SW 1271 (cell line): ENCODE measurements at places on chromosomes 2 and 18.

DNA sequence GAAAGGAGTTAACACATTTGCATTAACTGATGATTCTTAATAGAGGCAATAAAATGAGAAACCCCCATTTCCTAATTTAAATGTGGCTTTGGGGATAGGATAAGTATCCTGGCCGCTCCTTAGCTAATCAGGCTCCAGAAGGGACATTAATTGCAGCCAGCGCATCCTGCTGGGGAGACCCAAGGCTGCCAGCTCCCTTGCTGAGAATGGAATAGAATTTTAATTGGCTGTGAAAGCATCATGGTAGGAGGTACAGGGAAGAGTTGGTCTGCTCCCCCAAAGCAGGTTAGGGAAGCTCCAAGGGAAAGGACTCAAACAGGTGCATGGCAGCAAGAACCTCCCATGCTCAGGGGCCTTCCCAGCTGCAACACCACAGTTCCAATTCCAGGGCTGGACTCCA, 71.4 kb downstream of the MARCHF4 start:
- DNase-seq: no peak

GRCh38 chr2:238322001-238322411, 1.7 kb downstream of the TRAF3IP1 start:
- DNase-seq: no peak

DNA sequence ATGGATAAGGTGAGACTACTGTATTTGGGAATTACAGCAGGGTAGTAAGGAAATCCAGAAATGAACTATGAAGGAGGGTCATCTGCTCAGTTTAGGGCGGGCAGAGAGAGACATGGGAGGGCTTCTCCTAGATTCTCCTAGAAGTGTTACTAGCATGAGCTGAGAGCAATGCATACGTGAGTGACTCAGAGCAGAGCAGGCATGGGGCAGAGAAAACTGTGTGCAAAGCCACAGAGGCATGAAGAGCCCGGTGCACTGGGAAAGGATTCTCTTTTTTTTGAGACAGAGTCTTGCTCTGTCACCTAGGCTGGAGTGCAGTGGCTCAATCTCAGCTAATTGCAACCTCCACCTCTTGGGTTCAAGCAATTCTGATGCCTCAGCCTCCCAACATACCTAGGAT, 116.2 kb downstream of the SOCS6 start:
- no peak for DNase-seq

- DNase-seq: no peak
Observed at GRCh38 chr2:143629340-143629739, 500.1 kb downstream of the ARHGAP15 start.

DNA sequence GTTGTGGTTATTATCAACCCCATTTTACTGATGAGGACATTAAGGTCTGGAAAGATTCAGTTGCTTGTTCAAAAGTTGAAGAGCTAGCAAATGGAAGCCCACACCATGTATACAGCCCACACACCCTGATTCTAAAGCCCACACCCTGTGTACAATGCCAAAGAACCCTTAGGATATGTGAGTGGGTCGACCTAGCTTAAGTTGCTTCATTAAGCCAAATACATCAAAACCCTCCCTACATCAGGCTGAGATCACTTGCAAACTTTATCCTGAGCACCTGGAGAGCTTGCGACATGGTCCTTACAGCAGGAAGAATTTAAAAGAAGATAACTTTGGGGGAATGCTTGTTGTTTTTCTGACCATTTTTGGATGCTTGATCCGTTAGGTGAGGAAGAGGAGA, 435 bp upstream of the ARHGAP25 start:
- DNase-seq: no peak

GRCh38 chr18:58345875-58346274, 283.0 kb downstream of the ALPK2 start:
- no peak for DNase-seq

DNA sequence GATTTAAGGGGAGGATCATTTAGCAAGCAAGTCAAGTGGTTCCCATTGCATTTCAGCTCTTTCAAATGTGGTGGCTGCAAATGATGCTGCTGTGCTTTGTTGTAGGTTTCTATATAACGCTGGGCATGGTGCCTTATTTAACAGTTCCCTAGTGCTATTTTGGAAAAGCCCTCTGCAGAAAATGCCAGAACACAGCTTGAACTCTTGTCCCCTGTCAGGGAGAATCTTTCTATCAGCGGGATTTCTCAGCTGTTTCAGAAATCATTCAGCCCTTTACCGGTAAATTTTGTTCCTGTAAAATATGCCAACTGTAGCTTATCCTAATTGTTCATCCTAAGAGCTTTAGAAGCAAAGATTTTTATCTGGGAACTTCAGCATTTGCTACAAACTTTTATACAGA, 77.8 kb upstream of the DTNA start:
- no peak for DNase-seq

GRCh38 chr2:208294482-208295024, 28.5 kb downstream of the PIKFYVE start:
- no peak for DNase-seq

DNA sequence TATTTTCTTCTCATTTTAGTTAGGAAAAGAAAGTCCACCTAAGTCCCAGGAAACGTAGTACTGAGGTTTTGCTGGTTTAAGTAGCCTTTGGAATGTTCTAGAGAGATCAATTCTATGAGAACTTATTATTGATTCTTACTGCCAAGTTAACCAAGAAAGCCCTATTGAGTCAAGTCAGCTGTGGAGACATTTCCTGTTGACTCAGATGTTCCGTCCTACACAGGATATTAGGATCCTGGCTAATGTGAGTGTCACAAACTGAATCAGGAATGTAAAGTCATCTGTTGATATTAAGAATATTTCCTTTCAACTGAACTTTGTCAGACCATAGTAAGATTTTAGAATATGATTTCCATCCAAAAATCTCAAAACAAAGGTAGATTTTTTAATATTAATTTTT, 654.3 kb downstream of the LRRTM4 start:
- DNase-seq: peak; percentile 47

DNA sequence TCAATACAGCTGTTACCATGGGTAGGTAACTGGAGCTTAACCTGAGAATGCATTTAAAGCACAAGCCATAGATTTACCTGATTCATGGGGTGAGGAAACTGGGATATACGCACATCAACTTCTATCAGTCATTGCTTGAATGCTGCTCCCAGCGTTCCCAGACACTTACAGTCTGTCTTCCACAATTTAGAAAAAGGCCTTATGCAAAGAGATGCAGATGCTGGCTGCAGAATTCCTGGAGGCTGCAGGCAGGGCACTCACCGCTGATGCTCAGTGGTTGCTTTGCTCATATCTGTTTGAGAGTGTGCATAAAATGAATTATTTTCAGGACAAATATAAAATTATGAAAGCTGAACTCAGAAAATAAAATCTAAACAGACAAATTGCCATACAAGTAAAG, 950.7 kb upstream of the PIK3C3 start:
- no peak for DNase-seq

DNA sequence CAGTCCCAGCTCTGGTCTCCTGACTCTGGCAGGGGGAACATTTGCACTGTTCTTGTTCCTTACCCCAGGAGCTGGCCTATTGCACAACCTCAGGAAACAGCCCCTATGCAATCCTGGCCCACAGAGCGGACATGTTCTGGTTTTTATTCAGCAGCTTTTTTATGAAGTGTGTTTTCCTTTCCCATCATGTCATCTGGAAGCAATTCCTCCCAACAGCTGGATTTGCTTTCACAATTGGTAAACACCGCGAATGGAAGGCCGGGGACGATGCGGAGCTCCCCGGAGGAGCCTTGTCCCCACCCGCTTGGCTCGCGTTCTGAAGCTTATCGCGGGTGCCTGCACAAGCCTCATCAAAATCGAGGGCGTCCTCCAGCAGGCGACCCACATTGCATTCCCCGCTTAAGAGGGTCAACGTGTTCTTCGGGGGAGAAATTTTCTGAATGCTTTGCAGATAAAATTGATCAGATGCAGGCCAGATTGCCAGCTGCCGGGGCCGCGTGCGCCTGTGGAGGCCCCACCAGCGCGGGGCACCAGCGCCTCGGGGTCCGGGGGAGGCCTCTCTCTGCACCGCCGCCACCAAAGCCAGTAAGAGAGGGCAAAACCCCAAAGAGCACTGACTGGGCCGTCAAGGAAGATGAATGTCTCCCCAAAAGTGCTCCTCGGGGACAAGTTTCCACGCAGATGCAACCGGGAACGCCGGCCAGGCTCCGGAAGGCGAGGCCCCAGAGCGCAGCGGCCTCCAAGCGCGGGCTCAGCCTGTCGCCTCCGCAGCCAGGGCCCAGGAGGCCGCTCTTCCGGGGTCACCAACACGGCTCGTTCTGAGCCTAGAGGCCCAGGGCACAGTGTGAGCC, 60.3 kb upstream of the SP3 start:
- no peak for DNase-seq

- DNase-seq: no peak
Observed at GRCh38 chr18:74609535-74609934, 11.9 kb downstream of the ZNF407 start.

DNA sequence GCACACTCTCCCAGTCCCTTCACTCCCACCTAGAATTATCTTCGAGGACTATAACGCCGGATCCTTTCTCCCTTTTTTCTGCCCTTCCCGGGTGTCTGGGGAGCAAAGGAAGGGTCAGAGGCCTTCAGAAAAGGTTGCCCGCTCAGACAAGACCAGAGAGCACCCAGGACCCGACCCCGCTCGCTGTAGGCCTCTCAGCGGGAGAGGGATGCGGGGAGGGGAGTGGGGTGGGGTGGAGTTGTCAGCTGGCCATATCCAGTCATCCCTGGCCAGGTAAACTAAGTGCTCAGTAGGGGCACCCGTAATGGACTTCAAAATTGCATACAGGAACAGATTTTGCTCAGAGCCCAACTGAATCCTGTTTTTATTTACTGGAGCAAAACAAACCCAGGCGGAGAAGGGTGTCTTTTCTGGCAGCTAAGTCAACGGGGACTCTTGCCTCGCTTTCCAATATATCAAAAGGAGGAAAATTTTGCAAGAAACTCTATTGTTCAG, 65.0 kb downstream of the NOL4 start:
- DNase-seq: no peak

DNA sequence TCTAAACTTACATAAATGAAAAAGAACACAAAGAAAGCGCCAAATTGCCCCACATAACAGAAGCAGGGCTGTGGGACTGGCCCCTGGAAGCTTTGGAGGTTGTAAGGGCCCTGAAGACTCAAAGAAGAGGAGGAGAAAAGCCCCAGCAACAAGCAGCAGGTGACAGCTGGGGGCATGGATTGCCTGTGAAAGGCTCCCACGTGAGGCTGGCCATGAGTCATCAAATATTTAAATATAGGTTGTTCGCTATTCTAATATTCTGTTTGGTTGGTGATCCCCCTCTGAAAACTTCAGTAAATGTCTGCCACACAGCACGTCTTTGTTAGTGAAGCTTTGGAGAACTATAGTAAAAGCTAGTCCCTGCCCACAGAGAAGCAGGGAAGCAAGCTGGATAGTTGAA, 132.4 kb downstream of the MREG start:
- DNase-seq: no peak

- no peak for DNase-seq
Observed at GRCh38 chr2:74008761-74009395, 24.2 kb downstream of the TET3 start.
